Femur (tissue), 1 donor: ENCODE measurements at places on chromosomes 12 and 14.

DNA sequence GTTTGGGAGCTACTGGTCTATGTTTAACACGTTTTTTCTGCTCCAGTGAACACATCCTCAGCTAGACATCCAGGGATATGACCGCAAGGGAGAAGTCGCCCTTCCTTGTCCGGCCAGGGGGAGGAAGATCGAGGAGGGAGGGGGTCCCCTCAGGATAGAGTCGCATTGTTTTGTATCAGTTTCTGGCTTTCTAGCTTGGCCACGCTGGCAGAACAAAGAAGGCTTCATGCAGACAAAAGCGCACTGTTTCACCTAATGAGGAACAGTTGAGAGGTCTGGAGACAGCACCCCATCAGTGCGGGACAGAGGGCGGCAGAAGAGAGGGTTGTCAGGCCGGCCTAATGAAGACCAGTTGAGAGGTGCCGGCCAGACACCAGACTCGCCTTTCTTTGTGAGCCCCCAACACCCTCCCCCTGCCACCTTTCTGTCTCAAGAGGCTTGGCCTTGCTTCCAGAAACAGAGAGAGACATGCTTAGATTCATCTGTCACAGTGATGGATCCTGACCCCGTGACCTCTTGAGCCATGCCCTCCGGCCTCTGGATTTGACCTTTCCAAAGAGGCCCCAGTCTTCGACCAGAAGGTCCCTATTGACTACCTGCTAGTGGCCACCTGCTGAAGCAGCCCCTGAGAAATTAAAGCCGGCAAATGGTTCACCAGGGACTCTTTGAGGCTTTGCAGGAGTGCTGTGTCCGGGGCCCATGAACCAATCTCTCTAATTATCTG, 254.7 kb upstream of the TBX3 start:
- DNase-seq, result no peak

DNA sequence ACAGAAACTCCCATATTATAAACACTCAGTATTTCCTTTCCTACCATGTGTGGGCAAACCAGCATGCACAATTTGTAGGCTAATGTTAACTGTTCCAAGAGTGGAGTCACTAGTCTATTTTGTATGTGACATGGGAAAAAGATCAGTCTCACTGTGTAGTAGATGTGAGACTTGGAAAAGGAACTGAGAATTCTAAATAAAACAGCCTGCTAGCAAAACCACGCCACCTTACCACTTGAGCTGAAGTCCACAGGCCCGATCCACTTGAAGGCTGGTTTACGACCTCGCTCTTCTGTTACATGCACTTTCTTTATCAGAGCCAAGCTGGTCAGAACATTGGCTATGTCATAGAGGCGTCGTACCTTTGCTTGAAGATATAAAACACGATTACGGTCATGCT, 22.5 kb downstream of the E2F7 start:
- DNase-seq, result no peak

- DNase-seq, result no peak
These were observed 13.8 kb downstream of the NGDN start for GRCh38 chr14:23483236-23483854.

GRCh38 chr14:92254786-92255185, 68.2 kb upstream of the SLC24A4 start:
- peak; percentile 87 for DNase-seq

GRCh38 chr12:112839386-112839972, 47.9 kb downstream of the RPH3A start:
- DNase-seq, result no peak

DNA sequence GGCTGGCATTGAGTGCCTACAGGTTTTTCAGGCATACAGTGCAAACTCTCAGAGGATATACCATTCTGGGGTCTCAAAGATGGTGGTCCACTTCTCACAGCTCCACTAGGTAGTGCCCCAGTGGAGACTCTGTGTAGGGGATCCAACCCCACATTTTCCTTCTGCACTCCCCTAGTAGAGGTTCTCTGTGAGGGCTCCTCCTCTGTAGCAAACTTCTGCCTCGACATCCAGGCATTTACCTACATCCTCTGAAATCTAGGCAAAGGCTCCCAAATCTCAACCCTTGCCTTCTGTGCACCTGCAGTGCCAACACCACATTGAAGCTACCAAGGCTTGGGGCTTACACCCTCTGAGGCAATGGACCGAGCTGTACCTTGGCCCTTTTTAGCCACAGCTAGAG, 179.2 kb downstream of the CCDC91 start:
- no peak for DNase-seq

- no peak for DNase-seq
These were observed 20.8 kb upstream of the CD27 start for GRCh38 chr12:6424008-6424347.

- no peak for DNase-seq
These were observed 828.8 kb downstream of the C12orf50 start for GRCh38 chr12:87200289-87200979.

- DNase-seq, result peak; percentile 19
These were observed 170.6 kb downstream of the OTOGL start for GRCh38 chr12:80269803-80270552.

DNA sequence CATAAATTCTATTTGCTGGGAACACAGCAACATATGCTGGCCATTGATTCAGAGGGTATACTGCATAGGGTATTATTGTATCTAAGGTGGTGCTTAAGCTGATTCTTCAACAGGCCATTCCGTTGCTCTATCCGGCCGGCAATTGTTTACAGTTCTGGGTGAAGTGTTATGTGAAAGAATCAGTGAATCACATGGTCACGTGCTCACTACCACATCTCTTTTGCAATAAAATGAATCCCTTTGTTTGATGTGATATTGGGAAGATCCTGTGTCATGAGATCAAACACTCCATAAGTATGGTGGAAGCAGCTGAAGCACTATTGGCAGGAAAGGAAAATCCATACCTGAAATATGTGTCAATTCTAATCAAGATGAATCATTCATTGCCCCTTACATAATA, 7.6 kb upstream of the USP15 start:
- no peak for DNase-seq

- peak; percentile 51 for DNase-seq
These were observed 424 bp downstream of the BBOF1 start for GRCh38 chr14:74019408-74020137.

- DNase-seq, result peak; percentile 89
These were observed 4.7 kb downstream of the LRIG3 start for GRCh38 chr12:58915634-58916033.

DNA sequence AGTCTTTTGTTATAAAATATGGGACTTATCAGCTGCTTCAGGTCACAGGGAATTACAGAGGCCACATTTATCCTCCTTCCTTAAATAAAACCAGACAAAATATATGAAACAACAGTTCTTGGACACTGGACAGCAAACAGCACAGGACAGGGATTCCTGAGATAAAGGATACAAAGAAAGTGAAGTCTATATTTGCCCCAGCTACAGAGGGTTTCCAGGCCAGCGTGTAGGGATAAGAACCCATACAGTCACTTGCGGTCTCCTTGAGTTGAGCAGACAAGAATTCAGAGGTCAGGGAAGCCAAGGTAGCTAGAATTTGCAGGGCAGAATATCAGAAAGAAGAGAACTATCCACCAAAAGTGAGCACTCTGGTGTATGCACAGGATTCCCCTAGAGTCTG, 8.8 kb upstream of the LLPH start:
- no peak for DNase-seq

DNA sequence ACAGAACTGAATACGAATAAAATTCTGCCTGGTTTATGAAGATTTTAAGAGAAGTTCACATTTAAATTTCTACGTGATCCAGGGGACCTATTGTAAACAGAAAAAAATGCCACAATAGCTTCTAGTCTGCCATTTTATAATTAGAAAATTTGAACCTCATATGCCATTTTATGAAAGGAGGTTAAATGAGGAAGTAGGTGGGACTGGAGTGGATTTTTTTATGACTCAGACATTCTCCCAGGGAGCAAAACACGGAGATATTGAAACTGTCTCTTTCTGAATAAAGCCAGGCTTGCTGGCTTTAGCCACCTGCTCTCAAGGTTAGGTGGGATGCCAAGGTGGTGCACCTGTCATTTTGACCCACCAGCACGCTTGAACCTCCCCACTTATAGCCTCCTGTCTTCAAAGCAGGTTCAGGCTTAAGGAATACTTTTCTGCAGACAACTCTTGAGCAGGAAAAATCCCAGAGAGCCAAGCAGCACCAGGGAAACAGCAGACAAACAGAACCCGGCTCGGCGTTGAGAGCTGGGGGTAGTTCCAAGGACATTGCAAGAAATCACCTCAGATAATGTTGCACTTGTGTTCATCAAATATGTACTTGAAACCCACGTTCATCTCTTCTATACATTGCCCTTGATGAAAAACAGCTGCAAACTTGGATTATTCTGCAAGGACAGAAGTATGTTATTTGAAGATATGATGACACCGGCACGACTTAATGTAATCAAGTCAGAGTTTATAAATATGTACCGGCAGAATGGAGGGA, 203.7 kb downstream of the PPM1H start:
- peak; percentile 34 for DNase-seq

GRCh38 chr12:99553461-99553860, 94.1 kb upstream of the GARIN6 start:
- DNase-seq, result no peak

- DNase-seq, result no peak
These were observed 88.9 kb downstream of the PTGER2 start for GRCh38 chr14:52402812-52403526.

DNA sequence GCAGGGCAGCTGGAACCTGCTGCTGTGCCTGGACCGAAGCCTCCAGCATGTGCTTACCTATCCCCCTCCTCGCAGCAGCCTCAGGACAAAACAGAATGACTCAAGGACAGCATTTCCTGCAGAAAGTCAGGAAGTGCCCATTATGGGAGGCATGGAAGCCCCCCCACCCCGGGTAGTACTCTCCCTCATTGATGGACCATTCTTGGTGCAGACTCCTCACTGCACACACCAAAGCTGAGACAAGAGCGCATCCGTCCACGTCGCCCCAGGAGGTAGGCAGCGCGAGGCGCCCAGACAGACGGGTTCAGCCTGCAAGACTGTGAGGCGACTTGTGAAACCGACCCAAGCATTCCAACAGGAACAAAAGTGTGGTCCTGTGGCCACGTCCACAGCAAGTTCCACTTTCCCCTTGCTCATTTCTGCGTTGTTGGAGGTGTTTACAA, 243.9 kb upstream of the ATXN7L3B start:
- DNase-seq, result no peak

GRCh38 chr14:100132161-100132902, 27.1 kb downstream of the DEGS2 start:
- DNase-seq, result no peak

DNA sequence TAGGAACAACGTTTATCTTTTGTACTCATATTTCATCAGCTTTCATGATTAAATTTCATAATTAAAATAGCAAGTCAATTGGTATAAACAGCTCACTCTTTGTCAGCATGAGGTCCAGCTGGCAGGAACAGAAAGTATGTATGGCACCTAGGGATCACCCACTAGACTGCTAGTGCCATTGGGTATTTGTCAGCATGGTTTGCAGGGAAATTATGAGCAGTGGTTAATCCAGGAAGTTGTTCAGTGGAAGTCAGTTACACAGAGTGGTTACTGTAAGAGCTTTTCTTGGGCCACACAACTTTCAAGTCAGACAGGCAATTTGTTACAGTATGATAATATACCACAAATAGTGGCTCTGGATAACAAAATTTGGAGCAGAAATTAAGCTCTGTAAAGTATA, 340.3 kb upstream of the RGS6 start:
- no peak for DNase-seq

DNA sequence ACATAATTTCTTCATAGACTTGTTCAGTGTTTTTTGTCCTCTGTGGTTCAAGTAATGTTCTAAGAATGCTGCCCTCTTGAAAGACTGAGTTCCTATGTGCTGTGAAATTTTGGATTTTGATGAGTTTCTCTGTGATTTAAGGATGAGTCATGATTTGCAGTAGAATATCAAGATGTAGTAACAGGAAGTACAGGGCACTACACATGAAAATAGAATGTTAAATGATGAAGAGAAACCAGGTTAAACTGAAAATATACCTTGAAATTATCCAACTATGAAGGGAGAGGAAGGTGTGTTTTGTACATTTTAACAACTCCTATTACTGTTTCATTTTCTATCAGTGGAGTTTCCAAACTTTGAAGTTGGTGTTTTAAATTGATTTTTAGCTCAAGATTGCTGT, 4.8 kb downstream of the ELK3 start:
- DNase-seq, result no peak

GRCh38 chr12:6538420-6539313, 4.3 kb downstream of the GAPDH start:
- DNase-seq, result peak; percentile 48

DNA sequence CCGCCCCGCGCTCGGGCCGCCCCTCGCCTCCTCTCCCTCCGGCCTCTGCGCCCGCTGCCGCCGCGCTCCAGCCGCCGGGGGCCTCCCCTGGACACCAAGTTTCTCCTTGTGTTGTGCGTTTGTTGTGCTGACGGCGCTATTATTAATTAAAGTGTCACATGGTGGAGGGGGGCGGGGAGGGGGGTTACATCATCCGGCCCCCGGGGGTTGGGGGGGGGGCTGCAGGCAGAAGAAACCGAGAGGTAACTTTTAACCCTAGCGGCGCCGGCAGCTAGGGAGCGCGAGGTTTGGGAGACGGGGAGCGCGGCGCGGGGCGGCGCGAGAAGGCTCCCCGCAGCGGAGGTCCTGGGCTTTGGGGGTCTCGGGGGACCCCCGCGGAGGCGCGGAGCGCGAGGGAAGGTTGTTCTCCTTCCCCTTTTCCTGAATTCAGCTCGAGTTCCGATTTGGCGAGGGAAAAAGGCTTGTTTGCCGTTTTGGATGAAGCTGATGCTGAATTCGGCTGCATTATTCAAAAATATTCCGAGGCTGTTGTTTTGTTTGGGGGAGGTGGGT, at the start of gene HRK:
Gene HRK, minus strand, starts transcription at position 117 of the 552 bp plus-strand sequence. CDS start 134 bp downstream, outside the sequence.
- DNase-seq, result no peak

- DNase-seq, result no peak
These were observed 4.7 kb downstream of the CLEC2D start for GRCh38 chr12:9674226-9674590.

DNA sequence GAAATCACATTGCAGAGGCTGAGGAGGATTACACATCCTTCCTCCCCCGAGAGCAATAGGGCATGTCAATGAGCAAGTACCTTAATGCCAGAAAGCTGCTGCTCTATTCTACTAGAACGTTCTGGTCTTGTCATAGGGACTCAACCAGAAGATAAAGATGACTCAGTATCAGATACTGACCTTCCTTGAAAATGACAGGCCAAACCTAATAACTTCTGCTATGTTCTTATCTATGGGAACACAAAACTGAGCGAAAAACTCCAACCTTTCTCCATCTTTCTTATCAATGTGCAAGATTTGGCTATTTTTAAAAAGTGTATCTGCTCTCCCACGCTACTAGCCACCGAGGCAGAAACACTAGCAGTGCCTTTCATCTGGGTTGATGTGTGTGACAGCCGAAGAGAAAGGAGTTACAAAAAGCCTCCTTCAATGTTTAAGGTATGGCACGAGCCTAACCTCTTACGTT, 5.5 kb downstream of the CCDC92 start:
- no peak for DNase-seq

- no peak for DNase-seq
These were observed 15.0 kb upstream of the ORAI1 start for GRCh38 chr12:121611306-121611705.

GRCh38 chr12:57712701-57713100, 18.8 kb downstream of the OS9 start:
- DNase-seq, result no peak

- DNase-seq, result no peak
These were observed 868.2 kb downstream of the C12orf50 start for GRCh38 chr12:87160848-87161601.

- no peak for DNase-seq
These were observed 15.0 kb downstream of the OTX2 start for GRCh38 chr14:56795284-56795622.
